ENCODE measurements at places on chromosomes 3 and 15.

DNA sequence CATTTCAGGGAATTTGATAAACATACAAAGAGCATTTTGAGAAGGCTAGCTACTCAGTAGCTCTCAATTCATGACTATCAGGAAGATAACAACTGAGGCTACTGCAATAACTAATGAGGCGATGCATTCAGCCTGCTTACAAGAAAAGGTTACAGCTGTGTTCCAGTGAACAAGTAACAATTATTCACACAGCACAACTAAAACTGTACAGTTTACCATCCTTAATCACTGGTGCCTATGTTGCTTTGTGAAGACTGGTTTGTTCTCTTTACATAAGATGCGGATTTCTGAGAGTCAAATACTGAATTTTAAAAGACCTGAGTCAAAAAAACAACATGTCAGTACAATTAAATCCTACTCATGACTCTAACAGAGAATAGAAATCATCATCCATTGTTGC is 526.3 kb downstream of the OTOL1 start:
- DNase-seq, result no peak

GRCh38 chr3:3855056-3855455 is 55.8 kb downstream of the LRRN1 start:
- DNase-seq, result no peak

- DNase-seq, result no peak
Observed at GRCh38 chr3:141064255-141064926, 13.2 kb downstream of the SPSB4 start.

- no peak for DNase-seq
Observed at GRCh38 chr3:193868590-193868989, 267.4 kb upstream of the HES1 start.

GRCh38 chr15:39786447-39787056 is 3.9 kb upstream of the FSIP1 start:
- peak; percentile 89 for DNase-seq

DNA sequence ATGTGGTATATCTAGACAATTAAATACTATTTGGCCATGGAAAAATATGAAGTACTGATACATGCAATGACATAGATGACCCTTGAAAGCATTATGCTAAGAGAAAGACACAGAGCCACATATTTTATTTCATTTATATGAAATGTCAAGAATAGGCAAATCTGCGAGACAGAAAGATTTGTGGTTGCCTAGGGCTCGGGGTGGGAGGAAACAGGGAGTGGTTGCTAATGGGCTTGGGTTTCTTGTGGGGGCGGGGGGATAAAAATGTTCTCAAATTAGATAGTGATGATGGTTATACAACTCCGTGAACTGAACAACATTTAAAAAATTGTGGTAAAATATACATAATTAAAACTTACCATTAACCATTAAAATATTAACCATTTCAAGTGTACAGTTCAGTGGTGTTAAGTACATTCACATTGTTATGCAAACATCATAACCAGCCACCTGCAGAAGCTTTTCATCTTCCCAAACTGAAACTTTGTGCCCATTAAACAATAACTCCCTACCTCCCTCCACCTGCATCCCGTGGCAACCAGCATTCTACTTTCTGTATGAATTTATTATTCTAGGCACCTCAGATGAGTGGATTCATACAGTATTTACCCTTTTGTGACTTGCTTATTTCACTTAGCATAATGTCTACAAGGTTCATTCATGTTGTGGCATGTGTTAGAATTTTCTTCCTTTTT is 24.3 kb upstream of the ANP32A start:
- DNase-seq, result no peak

- DNase-seq, result no peak
Observed at GRCh38 chr3:164235289-164236028, 842.8 kb downstream of the SI start.

- DNase-seq, result no peak
Observed at GRCh38 chr3:32946973-32947788, 4.3 kb upstream of the CCR4 start.

GRCh38 chr3:73046195-73046594 is 15.3 kb upstream of the EBLN2 start:
- no peak for DNase-seq

DNA sequence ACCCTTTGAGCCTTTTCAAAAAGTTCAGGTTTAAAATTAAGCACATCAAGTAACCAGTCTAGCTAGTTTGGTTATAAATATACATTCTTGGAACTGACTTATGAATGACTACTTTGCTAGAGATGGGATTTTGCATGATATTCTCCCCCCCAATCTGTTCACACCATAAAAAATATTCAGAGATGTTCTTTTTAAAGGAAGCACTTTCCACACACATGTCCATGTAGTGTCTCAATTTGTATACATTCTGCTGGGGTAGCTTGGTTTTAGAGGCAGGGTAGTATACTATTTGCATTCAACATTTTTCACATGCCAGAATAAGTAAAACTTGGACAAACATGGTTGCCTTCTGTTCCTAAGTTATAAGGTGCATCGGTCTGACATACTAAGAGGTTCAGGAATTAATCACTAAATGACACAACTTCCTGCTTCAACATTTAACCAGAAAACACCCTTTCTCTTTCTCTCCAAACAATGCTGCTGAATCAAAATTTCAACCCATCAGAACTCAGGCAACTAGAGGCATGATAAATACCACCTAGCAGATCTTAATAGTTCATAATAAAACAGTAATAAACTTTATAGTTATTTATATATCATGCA is 57.0 kb downstream of the SUMF1 start:
- no peak for DNase-seq

- no peak for DNase-seq
Observed at GRCh38 chr15:51085764-51086163, 8.9 kb downstream of the TNFAIP8L3 start.

GRCh38 chr15:32125595-32125994 is 95.3 kb downstream of the CHRNA7 start:
- DNase-seq, result no peak

DNA sequence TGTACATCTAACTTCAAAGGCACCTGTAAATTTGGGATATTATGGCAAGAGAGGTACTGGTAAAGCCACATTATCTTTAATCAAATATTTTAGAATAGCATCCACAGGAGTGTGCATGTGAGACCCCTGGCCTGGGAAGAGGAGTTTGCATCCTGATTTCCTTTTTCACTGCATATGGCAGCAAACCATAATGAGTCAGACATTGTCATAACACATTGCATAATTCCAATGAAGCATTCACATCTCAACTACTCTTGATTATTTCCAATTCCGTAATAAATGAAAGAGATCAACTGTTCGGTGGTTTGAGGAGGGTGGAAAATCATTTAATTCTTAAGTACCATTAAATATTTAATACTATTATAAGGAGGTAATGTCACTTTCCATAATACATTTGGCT is 215.0 kb downstream of the MECOM start:
- DNase-seq, result no peak

DNA sequence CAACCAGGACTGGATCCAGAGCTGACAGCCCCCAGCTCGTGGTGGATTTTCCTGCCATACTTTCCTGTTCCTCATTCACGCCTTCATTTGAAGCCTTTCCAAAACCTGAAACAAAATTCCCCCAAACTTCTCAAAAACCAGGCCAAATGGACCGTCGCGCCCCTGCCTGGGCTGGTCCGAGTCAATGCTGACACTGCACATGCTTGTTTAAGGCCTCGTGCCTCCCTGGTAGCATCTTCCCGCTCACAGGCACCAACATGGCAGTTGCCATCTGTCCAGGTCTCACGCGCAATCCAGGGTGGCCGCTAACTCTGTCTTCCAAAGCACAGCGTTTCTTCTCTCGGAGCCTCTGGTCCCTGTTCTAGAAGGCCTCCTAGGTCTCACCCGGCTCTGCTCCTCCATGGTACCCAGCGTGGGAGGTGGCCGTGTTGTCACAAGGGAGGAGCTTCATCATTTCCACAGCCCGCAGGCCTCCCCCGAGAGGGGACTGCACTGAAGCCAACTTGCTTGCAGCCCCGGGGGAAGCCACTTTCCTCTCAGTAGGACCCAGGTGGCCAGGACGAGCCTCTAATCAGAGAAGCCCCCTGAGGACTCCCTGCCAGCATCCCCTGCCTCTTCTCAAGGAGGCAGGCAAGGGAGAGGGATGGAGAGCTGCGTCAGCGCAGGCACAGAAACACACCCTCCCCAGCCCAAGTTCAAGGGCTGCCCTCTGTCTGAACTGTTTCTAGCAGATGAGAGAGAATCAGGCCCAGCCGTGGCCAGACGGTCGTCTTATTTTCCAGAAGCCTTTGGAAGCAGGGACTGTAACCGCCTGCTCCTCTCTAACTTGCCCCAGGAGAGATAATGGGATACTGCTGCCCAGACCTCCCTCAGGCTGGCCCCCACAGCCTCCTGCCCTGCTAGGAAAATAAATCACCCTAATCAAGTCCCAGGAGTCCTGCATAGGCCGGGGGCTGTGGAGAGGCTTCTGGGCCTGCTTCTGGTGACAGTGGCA is 152.8 kb upstream of the TLE3 start:
- no peak for DNase-seq

GRCh38 chr3:156837115-156837514 is 11.0 kb downstream of the LEKR1 start:
- DNase-seq, result no peak

GRCh38 chr15:59388670-59389069 is 16.0 kb upstream of the MYO1E start:
- DNase-seq, result no peak

- no peak for DNase-seq
Observed at GRCh38 chr3:123104550-123104949, 37.7 kb downstream of the PDIA5 start.

GRCh38 chr3:115652738-115653137 is 29.4 kb downstream of the GAP43 start:
- peak; percentile 19 for DNase-seq

DNA sequence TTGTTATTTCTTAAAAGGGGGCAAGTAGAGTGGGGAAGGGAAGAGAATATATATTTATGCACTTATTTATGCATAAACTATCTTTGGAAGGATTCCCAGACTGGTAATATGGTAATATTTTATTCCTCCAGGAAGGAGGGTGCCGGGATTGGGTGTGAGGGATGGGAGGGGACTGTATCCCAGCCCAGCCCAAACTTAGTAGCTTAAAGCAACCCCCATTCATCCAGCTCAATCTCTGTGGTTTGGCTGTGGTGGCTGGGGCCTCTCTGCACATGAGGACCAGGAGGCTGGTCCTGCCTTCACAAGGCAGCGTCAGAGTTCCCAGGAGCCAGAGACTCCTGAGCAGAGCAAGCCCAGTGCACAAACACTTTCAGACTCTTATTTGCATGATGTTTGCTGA is 48.4 kb downstream of the CCNL1 start:
- DNase-seq, result no peak

GRCh38 chr3:70392227-70392626 is 79.8 kb upstream of the MDFIC2 start:
- no peak for DNase-seq

DNA sequence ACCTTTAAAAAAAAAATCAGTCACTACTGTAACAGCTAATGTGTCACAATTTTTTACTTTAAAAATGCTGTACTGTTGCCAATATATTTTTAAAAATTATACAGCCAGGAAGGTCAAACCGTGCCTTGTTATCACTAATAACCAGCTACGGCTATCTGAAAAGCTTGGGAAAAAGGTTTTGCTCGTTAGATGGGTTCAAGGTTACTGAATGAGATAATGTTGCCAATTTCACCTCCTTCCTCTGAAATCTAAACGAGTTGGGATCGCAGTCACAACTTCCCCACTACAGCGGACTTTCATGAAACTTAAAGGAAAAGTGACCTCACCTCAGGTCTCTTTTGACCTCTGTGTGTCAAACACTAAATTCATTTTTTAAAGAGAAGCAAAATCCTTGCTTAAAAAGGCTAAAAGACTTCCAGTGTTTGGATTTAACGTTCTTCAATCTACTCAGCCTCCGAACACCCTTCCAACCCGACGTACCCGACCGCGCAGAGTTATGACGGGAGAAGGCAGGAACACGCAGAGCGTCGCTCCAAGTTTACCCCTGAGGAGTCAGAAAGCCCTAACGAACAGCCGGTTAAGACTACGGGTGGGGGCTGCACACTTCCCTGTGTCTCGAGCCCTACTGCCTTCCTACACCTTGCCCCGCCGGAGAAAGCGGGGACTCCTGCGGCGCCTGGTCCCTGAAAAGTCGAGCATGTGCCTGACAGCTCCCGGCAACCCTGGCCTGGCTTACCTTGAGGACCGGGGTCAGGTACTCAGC is 860 bp downstream of the ATG3 start:
- peak; percentile 86 for DNase-seq

DNA sequence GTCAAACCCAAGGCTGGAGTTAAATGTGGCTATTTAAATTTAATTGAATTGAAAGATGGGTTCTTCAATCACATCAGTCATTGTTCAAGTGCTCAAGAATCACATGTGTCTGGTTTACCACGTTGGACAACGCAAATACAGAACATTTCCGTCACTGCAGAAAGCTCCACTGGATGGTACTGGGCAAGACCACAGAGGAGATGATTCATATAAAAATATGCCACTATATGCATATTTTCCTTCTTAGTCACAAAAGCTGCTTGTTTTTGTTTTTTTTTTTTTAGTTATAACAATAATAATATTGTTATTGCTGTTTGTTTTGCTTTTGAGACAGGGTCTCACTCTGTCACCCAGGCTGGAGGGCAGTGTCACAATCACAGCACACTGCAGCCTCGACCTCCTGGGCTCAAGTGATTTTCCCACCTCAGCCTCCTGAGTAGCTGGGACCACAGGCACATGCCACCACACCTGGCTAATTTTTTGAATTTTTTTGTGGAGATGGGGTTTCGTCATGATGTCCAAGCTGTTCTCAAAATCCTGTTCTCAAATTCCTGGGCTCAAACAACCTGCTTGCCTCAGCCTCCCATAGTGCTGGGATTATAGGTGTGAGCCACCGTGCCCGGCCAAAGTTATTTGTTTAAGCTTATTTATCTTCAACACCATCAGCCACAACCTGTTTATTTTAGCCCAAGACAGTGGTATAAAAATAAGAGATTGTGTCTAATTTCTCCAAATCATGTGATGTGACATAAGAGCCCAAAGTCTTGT is 19.4 kb downstream of the RTP3 start:
- DNase-seq, result no peak

DNA sequence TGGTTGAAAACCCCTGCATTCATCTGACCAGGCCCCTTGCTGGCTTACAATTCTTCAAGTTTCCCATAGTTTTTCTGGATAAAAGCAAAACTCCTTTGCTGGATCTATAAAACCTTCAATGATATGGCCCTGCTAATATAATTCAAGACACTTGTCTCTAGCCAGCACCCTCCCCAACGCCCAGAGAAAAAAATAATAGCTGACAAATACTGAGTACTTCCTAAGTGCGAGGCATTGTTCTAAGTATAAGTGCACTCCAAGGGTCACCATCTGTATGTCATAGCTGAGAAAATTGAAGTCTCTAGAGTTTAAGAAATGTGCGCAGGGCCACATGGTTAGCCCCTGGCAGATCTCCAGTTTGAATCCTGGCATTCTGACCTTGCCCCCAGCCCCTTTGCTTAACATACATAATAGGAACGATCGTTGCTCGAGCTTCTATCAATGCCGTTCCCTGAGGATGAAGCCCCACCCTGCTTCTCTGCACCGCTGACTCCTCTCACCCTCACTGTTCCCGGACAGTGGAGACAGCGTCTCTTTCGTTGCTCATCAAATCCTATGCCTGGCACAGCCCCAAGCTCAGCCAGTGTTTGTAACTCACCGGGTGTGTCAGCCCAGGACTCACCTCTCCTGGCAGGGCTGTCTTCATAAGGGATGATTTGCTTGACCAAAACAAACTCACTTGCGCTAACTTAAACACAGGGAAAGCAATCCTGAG is 377.1 kb upstream of the PROK2 start:
- DNase-seq, result no peak

Measured in KBM-7 (cell line).